ENCODE measurements at places on chromosomes 12 and 14.

- no peak for DNase-seq
Observed at GRCh38 chr14:68405961-68406360, 386.9 kb downstream of the ZFP36L1 start.

- DNase-seq = no peak
Observed at GRCh38 chr12:52645982-52646381, 6.0 kb downstream of the KRT2 start.

DNA sequence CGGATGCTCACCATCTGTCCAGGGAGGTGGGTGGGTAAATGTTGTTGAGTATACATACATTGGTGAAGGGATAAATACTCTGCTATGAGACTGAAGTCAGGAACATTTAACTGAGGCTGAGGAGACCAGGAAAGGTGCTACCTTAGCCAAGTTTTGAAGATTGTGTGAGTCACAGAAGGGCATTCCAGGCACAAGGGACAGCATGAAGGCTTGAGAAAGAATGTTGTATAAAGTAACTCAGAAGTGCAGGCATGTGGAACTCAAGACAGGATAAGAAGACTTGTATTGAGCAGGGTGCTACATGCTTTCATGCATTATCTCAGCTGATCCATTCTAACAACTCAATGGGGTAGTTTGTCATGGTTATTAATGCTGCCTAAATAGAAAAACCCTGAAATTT is 112.7 kb downstream of the IPO8 start:
- no peak for DNase-seq

DNA sequence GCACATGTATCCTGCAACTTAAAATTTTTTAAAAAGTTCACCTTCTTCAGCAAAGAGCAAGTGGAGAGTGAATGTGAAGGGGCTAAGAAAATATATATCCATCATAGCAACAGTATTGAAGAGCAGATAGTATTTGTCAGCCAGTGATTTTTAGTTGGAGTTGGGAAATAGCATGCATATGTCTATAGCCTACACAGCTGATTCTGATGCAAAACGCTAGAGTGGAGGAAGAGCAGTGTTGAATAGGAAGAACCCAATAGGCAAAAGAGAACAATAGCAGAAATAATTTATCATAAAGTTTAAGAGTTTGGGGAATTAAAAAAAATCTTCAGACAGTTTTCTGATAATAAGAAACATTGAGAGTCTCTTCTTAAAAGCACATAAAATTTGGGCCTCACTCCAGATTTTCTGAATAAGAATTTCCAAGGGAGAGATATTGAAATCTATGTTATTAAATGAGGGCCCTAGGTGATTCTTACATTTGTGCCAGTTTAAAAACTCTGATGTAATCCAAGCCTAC is 12.0 kb downstream of the PDE6H start:
- no peak for DNase-seq

- no peak for DNase-seq
Observed at GRCh38 chr12:48980953-48981756, 3.0 kb downstream of the WNT1 start.

DNA sequence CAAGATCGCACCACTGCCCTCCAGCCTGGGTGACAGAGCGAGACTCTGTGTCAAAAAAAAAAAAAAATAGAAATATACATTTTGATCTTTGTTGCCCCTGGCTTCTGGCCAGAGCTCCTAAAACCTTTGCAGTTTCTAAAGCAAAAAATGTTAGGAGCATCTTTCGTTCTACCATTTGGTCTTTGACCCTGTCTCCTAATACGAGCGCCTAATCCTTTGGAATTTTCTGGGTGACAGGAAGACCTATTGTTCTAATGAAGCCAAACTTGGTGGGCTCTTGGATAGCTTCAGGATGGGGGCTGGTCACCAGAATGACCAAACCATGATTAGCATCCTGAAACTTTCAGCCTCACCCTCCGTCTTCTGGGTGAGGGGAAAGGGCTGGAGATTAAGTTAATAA is 32.3 kb upstream of the CLIP1 start:
- DNase-seq = no peak

- DNase-seq = no peak
Observed at GRCh38 chr12:115430636-115431035, 746.7 kb upstream of the TBX3 start.

- no peak for DNase-seq
Observed at GRCh38 chr14:88060576-88060975, 55.6 kb downstream of the GPR65 start.

DNA sequence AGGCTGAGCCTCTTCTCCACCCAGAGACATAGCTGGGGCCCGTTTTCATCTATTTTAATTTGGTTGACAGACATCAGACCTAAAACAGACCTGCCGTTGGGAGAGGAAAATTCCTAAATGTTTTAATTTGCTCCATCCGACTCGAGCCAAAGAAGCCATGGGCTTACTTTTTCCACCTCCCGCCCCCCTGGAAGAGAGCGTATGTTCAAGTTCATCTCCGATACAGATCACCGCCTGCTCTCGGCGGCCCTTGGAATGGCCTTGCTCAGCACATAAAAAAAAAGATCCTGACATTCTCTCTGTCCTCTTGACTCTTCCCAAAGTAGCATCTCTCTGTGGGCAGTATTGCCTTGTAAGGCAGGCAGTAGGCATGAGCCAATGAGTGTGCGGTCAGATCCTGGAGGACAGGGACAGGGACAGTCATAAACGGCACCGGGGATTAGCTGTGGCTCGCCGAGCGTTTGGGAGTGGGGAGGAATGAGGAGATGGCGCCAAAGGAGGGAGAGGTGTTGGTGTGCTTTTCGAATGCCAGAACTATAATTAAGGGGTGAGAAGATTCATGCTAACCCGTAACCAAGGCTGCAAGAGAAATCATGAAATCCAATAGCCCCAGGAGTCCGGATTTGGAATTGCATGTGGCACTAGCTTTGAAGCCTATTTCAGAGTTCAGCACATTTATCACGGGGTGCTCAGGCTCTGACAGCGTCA is 47.9 kb upstream of the MEG3 start:
- DNase-seq = peak; percentile 78

GRCh38 chr12:114769634-114770033 is 85.7 kb upstream of the TBX3 start:
- DNase-seq = no peak

- DNase-seq = no peak
Observed at GRCh38 chr12:8699714-8700113, 1.9 kb downstream of the RIMKLB start.

- DNase-seq = peak; percentile 33
Observed at GRCh38 chr12:113464852-113465719, 6.6 kb downstream of the LHX5 start.

DNA sequence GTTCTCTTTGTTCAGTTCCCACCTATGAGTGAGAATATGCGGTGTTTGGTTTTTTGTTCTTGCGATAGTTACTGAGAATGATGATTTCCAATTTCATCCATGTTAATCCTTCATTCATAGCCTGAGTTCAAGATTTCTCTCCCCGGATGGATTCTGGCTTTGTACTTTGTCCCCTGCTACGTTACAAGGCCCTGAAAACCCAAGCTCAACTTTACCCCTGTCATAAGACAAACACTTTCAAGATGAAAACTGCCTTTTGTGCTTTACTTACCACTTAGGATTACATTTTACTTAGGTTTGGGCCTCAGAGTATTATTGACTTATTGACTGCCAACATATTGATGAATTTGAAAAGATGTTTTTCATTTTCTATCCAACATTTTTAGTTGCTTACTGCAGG is 36.3 kb downstream of the FOXA1 start:
- DNase-seq = no peak

DNA sequence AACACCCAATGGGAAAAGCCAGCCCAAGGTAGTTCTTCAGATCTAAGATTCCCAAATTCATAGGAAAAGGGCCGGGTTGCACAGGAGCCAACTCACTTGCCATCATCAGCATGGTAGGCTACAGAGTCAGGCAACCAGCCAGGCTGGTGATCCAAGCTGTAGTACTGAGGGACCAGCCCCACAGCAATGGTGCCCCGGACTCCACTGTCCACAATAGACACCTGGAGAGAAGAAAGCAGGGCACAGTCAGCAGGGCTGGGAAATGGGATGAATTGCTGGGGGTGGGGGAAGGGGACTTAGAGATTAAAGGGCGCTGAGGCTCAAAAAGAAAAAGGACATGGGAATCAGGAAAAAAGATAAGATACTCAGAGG is 4.2 kb downstream of the SPRYD3 start:
- DNase-seq = no peak

GRCh38 chr14:76929927-76930326 is 98.6 kb downstream of the IRF2BPL start:
- DNase-seq = no peak

DNA sequence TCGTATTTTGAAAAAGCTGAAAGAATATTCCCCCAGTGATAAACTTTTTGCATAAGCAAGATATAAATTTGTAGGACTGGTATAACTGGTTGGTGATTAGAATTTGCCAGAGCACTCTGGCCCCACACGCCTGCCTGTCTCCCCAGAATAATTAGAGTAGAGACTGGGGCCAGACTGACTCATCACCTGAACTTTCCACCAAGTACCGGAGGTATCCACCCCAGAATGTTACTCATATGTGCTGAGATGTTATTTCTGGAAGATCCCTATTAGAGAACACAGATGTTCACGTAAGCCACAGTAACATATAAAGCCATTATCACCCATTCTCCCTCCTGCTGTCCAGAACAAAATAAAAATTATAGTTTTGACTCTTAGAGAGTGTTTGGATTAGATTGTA is 49.5 kb upstream of the PIWIL1 start:
- no peak for DNase-seq

GRCh38 chr12:91023326-91024004 is 18.7 kb upstream of the EPYC start:
- no peak for DNase-seq

DNA sequence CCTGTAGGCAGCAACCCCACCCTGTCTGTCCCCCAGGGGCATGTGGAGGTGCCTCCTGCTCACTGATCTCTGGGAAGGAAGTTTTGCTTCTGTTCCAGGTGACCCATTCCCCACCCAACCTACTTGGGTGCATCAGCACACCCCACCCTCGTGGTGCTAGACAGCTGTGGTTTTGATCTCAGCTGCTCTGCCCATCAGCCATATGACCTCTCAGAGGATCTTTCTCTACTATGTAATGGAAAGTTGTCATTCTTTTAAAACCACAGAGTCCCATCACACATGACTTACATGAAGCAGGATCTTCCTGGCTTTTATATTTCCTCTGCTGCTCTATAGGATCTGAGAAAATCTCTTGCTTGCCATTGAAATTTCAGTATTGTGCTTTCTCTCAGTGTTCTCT is 13.5 kb upstream of the KRT82 start:
- DNase-seq = no peak

- no peak for DNase-seq
Observed at GRCh38 chr12:107344035-107344808, 250.9 kb upstream of the CRY1 start.

- no peak for DNase-seq
Observed at GRCh38 chr14:92264195-92264594, 58.8 kb upstream of the SLC24A4 start.

GRCh38 chr12:50218386-50218785 is 51.2 kb upstream of the CERS5 start:
- no peak for DNase-seq

DNA sequence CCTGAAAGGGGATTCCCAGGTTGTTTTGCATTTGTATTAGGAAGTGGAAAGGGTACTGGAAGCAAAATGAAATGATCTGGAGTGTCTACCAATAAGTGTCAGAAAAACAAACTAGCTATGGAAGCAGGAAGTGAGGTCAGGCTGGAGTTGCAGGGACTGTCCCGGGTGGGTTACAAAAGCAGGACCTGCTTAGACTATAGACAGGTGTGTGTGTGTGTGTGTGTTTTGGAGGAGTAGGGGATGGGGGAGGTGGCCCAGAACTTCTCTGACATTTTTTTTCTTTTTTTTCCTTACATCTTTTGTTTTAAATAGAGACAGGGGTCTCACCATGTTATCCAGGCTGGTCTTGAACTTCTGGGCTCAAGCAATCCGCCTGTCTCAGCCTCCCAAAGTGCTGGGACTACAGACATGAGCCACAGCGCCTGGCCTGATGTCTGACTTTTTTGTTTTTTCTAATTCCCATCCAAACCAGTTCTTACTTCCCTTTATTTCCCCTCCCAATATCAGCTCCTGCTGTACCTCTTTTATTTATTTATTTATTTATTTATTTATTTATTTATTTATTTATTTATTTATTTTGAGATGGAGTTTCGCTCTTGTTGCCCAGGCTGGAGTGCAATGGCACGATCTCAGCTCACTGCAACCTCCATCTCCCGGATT is 512 bp upstream of the RND1 start:
- no peak for DNase-seq

- DNase-seq = no peak
Observed at GRCh38 chr12:109915171-109916040, 15.3 kb downstream of the TCHP start.

- no peak for DNase-seq
Observed at GRCh38 chr12:25794571-25794970, 163.9 kb upstream of the RASSF8 start.

DNA sequence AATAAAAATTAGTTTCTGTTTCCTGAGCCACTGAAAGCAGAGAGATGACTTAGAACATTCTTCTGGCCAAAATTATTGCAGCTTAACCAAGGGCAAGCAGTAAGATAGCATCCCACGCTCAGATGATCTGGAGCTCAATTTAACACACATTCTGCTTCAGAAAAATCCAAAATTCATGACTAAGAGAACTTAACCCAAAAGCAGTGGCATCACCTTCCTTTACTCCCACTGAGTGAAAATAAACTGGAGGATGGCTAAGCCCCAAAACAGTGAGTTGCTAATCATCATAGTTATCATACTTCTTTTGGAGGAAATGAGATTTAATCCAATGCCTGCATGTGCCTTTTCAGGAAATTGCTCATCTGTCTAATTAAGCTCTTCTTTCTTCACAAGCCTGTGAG is 195.4 kb downstream of the DUSP6 start:
- DNase-seq = no peak

GRCh38 chr12:89162589-89163261 is 189.6 kb downstream of the DUSP6 start:
- DNase-seq = no peak

- no peak for DNase-seq
Observed at GRCh38 chr12:93702707-93703315, 25.6 kb downstream of the CRADD start.

DNA sequence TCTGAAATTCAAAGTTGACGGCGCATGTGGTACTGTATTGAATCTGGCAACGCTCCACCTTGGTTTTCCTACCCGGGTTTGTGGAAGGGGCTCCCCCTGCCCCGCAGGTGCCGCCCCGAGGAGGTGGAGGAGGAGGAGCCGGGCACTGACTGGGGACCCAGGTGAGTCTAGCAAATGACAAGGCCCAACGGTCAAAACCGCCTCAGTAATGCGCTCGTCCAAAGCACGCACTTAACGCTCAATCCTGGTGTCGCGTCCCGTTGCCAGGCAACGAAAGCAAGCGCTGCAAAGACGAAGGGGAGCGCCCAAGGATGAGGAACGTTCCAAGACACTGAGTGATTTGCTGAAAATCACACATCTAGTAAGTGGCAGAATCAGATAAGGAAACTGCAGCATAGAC is 24.0 kb upstream of the CLEC4E start:
- DNase-seq = peak; percentile 42

- no peak for DNase-seq
Observed at GRCh38 chr12:71475280-71475679, 35.7 kb downstream of the LGR5 start.

DNA sequence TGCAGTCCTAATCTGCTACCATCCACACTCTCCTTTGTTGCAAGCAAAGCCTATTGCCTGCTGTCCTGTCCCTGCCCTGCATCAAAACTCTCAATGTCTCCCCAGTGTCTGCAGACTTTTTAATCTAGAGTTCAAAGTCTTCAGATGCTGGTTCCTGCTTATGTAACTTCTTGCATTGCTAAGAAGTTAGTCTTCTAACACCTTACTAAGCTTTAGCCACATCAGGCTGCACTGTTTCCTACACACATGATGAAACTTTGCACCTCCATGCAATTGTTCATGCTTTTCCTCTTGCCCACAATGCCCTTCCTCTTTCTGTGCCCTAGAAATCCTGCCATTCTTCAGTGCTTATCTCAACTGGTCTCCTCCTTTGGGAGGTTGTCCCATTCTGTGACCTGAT is 16.2 kb upstream of the DICER1 start:
- no peak for DNase-seq
